ENCODE measurements at places on chromosomes 3 and 15.
A peak's percentile ranks its signal among the peaks of the same experiment; 100 is the strongest.

- DNase-seq: no peak
These were observed 284.9 kb downstream of the TLE3 start for GRCh38 chr15:69812861-69813261.

GRCh38 chr15:39455471-39455991, 125.3 kb upstream of the THBS1 start:
- no peak for DNase-seq

DNA sequence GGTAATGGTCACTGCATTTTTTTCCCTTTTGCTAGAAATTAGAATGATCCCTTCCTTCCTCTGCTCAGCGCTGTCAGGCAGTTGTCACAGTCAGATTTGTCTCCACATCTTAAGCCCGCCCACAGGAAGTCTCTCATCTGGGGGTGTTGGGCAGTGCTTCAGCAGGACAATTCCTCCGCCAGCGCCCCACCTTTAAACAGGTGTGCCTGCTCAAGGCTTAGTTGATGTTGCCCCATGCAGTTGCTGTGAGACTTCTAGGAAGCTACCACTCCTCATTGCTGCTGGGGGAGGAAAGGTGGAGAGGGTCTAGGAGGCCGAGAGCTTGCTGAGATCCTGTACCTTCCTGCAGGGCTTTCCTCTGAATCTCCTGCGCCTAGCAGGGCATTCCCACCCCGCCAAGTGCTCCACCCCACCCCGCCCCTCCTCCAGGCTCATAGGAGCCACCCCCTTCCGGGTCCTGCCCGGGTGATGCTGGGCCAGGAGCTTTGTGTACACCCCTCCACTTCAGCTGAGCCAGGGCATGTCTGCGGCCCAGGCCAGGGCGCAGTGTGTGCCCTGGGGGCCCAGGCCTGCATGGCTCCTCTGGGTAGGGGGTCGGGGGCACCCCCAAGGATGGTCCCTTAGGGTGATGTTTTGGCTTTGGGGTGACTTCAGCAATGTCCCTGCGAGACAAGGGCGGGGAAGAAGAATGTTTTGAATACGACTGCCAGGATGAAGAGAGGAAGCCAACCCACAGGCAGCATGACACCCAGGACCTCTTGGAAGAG, 68.7 kb downstream of the TRAK1 start:
- DNase-seq: no peak

- no peak for DNase-seq
These were observed 3.9 kb upstream of the RBSN start for GRCh38 chr3:15102836-15103235.

- DNase-seq: no peak
These were observed 924.3 kb upstream of the GBE1 start for GRCh38 chr3:82685761-82686160.

- no peak for DNase-seq
These were observed 9.0 kb downstream of the MAP1A start for GRCh38 chr15:43526261-43526930.

DNA sequence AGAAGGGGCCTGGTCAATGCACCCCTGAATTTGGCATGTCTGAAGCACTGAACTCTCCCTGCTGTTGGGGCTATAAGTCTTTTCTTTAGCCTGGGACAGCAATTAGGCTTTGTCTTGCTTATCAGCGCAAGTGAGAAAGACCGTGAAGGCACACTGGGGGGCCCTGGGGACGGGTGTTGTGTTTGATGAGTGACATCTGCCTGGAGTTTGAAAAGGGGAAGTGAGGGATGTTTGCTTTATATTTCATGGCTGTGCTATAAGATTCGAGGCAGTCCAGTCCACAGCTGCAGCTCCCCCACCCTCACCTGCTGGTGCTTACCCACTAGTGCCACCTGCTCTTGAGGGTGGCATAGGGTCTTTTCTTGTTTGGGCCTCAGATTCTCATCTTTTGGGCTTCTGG, 44.8 kb downstream of the CEMIP start:
- no peak for DNase-seq

GRCh38 chr3:136075218-136075808, 109.8 kb downstream of the PPP2R3A start:
- peak; percentile 67 for DNase-seq

GRCh38 chr3:58422756-58423325, 10.8 kb downstream of the PDHB start:
- no peak for DNase-seq

GRCh38 chr3:150269526-150269925, 138.6 kb upstream of the TSC22D2 start:
- DNase-seq: no peak

GRCh38 chr15:24957691-24958090, 2.9 kb downstream of the SNRPN start:
- DNase-seq: no peak

DNA sequence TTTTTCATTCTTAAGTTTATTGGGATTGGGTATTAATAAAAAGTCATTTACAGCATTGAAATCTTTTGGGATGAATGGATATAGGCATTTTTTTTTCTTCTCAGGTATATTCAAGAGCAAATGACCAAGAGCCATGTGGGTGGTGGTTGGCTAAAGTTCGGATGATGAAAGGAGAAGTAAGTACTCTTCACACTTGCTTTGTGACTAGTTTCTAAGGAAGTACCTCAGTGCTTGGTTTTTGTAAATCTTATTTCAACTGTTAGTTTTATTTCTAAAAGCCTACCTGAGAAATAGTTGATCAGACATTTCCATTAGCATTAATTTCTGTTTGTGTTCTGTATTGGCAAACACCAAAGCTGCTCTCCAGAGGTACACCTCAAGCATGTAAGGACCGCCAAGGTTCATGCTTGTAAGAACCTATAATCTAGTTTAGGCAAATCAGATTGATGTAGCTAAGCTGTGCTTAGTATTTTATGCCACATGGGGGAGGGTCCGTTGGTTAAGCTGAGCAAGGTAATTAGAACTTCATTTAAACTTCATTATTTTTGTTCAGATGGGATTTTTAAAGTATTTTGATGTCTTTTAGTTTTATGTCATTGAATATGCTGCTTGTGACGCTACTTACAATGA, 35.4 kb downstream of the FXR1 start:
- no peak for DNase-seq

DNA sequence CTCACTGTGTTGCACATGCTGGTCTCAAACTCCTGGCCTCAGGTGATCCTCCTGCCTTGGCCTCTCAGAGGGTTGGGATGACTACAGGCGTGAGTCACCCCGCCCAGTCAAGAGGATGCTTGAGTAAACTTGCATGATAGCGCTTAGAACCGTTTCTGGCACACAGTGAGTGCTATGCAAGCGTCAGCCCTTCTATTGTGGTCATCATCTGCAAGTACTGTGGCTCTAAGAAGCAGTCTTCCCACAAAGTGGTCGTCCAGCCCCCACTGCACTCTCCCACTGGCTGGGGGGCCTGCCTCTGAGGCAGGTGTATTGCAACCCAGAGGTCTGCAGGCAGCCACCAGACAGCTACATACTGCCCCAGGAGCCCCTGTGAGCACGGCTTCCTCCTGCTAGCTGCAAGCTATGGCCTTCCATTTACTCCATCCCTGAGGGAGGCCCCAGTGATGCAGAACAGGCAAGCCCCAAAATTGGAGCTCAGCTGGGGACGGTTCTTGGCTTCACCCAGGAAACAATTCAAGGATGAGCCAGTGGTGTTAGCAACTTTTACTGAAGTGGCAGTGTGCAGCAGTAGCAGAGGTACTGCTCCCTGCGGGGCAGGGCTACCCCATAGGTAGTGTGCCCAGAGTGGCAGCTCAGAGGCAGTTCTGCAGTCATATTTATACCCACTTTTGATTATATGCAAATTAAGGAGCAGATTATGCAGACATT, 95.4 kb downstream of the LSM3 start:
- DNase-seq: no peak

- DNase-seq: peak; percentile 54
These were observed 118.0 kb downstream of the CHSY1 start for GRCh38 chr15:101133751-101134261.

DNA sequence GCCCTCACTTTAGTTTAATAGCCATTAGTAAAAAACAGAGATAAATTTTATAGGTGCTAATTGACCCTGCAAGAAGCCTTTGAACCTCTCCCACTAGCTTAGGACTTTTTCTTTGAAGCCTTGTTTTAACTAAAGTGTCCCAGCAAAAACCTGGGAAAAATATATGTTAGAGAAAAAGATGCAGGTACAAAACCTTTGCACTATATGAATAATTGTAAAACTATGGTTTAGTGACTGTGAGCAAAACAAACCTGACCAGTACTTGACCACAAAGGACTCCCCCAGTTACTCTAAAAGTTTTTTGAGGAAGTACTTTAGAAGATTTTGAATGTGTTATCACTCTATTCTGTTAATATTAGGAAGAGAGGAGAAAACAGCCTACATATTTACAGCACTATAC, 123.3 kb upstream of the TP63 start:
- DNase-seq: no peak

DNA sequence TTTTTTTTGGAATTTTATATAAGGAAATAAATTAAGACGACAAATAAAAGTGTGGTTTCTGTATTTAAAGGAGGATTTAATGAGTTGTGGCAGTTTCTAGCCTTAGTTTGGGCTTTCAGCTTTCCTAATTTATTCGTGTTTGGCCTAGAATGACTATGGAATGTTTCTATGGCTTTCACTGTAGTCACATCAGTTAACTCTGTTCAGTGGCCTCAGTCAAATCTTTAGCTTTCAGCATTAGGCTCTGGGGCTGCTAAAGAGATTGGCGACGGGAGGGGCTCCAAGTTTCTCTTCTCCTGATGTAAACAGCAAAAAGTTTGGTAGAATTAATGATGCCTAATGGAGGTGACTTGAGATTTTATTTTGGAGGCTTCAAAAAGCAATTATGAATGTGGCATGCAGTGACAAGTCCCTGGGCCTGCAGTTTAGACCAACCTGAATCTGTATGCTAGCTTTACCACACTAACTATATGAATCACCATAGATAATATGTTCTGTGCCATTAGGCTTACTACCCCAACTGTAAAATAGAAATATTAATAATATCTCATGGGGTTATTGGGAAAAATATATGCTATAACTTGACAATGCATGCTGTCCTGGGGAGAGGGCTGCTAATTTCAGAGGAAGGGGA, 47.1 kb upstream of the ADGRG7 start:
- no peak for DNase-seq

- DNase-seq: no peak
These were observed 14.6 kb upstream of the PIK3CA start for GRCh38 chr3:179133575-179133974.

- DNase-seq: no peak
These were observed 93.6 kb upstream of the CFAP20DC start for GRCh38 chr3:59143447-59143846.

GRCh38 chr15:77622934-77623754, 9.6 kb downstream of the LINGO1 start:
- DNase-seq: no peak

DNA sequence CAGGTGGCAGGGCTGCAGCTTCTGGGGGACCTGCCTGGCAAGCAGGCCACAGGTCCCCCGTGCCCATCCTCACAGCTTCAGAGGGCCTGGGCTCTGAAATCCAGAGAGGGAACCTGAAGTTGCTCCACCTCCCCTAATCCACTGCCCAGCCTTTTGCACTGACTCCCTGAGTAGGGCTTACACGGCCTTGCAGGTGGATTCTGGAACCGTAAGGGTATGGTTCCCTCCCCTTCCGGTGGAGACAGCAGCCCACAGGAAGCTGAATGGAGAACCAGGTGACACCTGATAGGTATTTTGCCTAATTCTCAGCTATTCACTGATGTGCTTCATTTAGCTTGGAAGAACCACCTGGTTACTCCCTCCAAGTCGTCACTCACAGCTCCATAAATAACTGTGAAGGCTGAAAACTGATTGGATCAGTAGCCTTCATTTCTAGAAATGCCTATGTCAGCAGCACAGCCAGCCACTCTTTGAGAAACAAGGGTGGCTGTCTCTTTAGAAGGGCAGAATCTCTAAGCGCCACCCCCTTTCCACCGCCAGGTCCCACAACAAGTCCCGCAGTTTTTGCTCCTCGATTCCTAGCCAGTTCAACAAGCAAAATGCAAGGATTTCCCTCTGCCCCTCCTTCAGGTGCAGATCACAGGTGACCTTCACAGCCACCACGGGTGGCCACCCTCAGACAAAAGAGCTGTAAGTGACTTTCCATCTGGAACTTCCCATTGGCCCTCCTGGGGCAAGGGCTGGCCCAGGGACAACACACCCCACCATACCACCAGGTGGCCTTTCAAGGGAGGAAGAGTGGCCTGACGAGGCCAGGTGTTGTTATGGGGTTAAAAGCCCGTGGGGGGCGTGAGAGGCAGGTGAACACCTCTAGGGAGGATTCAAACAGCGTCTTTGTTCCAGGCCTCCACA, 112.9 kb downstream of the SEC22A start:
- DNase-seq: peak; percentile 14

DNA sequence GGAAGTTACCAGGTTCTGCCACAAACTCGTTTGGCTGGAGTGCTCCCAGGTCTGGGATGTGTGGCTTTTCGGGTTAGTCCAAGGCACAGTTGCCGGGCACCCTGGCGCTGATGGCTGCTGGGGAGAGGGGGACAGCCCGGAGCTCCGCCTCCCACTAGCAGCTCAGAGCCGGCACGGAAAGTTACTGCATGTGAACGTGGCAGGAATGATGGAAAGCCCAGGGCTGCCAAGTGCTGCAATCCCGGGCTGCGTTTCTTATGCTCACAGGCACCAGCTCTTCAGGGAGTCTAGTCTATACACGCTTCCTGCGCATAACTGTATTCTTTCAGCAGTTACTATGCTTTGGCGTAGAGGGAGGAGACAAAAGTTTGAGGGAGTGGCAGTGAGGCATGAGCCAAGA, 141.8 kb upstream of the ICE2 start:
- DNase-seq: no peak

DNA sequence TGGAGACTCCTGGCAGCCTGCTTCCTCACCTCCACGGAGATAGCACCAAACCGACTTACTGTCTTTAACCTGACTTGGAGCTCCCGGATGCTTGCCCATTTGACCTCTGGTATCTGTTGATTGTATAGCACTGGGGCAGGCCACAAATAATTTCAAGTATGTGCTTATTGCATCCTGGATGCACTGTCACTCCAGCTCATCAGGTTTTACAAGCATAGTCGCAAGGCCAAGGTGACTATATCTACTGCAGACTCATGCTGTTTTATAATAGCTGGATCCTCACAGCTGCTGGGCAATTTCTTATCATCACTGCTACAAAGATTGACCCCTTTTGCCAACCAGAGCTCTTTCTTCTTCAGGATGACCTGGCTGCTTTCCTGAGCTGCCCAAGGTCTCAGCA, 45.6 kb downstream of the PEX5L start:
- no peak for DNase-seq

- DNase-seq: no peak
These were observed 45.8 kb downstream of the ARHGAP31 start for GRCh38 chr3:119340014-119340413.

DNA sequence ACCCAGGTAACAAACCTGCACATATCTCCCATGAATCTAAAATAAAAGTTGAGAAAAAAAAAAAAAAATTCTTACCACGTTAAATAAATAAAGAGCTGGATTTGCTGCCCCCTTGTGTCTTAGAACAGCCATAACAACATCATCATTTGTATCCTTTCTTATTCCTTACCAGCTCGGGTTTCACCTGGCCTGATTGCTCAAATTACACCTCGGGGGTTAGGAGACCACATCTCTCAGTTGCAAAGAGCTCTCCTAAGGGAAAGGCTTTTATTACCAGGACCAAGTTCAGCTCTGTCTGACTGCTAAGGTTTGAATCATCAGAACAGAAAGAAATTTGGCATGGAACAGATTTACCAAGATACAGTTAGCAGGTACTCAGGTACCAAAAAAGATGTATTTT, 25.8 kb upstream of the RPL39L start:
- DNase-seq: peak; percentile 60

GRCh38 chr3:157948605-157949383, 157.4 kb downstream of the SHOX2 start:
- DNase-seq: no peak

GRCh38 chr3:54202054-54202453, 79.7 kb downstream of the CACNA2D3 start:
- no peak for DNase-seq
